Activated T-helper 17 cell treated with anti-CD3 and anti-CD28 coated beads, Interleukin-2, amount 50 U/mL, for 72 hours (primary cell): ENCODE measurements at places on chromosomes 5 and 9. TPM values are rescaled to one million over a fixed set of nuclear protein-coding genes. Genes with fewer than 3 reads are reported as not detected.

Gene CDX1
- not detected for total RNA-seq

Gene LRRC70
- total RNA-seq = 2.5 TPM

Gene TOR1A
- total RNA-seq = 27.3 TPM

Gene GDF9
- total RNA-seq = 0.69 TPM

Gene FBN2
- not detected for total RNA-seq

Gene LCNL1
- total RNA-seq = 0.11 TPM

Gene ECSCR
- total RNA-seq = 3.3 TPM

Gene GPR150
- total RNA-seq = 0.35 TPM

Gene DMRT3
- total RNA-seq = not detected

Gene GRM6
- total RNA-seq = not detected

Gene CER1
- not detected for total RNA-seq

Gene ARSI
- total RNA-seq = not detected

Gene SERF1A
- total RNA-seq = 4.5 TPM

Gene NOXA1
- 0.58 TPM for total RNA-seq

Gene OTP
- total RNA-seq = not detected

Gene ANKH
- 101 TPM for total RNA-seq

Gene CTSV
- 1.0 TPM for total RNA-seq
